ENCODE measurements at places on chromosomes 4 and X.

GRCh38 chrX:30141966-30142365 is 73.4 kb upstream of the MAGEB2 start:
- DNase-seq: no peak

GRCh38 chr4:33961761-33962160 is 2282.6 kb downstream of the ARAP2 start:
- no peak for DNase-seq

GRCh38 chr4:128060121-128060698 is 902 bp upstream of the LARP1B start:
- no peak for DNase-seq

GRCh38 chr4:54118850-54119589 is 19.1 kb downstream of the GSX2 start:
- no peak for DNase-seq

DNA sequence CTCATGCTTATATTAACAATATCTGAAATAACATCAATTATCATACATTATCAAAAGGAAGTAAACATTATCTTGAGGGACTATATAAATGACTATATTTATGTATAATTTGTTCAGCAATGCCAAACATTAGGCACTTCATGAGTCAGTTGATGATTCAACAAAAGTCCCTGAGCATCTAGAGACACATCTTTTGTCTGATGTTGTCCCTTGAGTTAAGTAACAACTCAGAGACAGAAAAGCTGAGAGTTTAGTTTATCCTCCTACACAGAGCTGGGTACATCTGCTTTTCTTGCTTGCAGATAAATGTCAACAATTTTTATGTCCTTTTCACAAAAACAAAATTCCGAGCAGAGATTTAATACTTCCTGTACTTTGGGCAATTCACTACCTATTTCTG is 311.1 kb downstream of the INPP4B start:
- DNase-seq: no peak

DNA sequence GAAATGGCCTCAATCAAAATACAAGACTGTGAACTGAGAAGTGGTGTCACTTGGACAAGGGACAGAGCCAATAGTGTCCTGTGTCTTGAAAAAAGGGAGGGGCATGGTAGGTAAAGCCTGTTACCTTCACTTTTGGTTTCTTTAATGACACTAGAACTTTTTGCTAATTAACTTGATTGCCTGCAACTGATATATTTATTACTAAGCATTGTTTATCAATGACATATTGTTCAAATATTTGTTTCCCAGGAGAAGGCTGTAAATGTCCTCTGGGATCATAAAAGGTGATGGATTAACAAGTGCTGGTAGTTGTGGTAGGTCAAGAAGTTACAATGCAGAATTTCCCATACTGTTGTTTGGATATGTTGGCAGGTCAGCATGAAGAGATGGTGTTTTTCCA is 93.8 kb upstream of the SCML1 start:
- no peak for DNase-seq

- no peak for DNase-seq
These were observed 49.1 kb upstream of the DYNLT3 start for GRCh38 chrX:37896511-37896890.

- no peak for DNase-seq
These were observed 129.3 kb downstream of the SHROOM3 start for GRCh38 chr4:76564123-76564915.
